ENCODE measurements at places on chromosomes 12 and 14.

GRCh38 chr14:96149131-96149530 is 55.5 kb upstream of the BDKRB2 start:
- DNase-seq = no peak

- no peak for DNase-seq
Observed at GRCh38 chr12:54448344-54448743, 25.1 kb downstream of the GTSF1 start.

DNA sequence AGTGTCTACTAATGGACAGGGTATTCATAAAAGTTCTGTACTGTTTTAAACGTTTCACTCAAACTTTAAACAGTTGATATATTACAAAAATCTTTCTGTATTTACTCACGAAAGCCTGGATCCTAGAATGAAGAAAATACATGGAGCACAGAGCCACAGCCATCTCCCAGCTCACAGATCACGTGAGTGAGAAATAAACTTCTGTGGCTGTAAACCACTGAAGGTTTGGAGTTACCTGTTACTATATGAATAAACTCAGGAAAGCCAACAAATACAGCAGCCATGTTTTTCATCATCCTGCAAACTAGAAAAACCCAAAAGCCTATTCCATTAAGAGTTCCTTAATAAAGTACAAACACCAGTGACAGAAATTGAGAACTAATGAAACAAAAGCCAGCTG is 867 bp upstream of the TDG start:
- DNase-seq = no peak

- no peak for DNase-seq
Observed at GRCh38 chr12:109710747-109711595, 2.7 kb upstream of the FAM222A start.

DNA sequence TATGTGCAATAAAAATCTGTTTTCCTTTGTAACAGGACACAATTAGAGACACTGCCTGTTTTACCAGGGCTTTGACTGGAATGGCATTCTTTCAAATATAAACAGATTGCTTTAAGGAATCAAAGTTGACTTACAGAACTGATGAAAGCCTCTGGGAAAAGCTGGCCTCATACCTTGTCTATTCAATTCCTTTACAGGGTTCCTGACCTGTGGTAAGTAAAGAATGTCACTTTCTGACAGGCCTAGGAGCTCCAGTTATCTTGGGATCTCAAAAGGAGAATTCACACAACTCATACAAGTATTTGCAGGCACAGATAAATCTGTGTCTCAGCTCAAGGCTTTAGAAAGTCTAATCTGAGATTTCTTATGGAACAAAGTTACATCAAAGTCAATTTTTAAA is 88.4 kb downstream of the BCAT1 start:
- peak; percentile 44 for DNase-seq

- DNase-seq = peak; percentile 16
Observed at GRCh38 chr14:99430491-99430890, 50.2 kb downstream of the SETD3 start.

DNA sequence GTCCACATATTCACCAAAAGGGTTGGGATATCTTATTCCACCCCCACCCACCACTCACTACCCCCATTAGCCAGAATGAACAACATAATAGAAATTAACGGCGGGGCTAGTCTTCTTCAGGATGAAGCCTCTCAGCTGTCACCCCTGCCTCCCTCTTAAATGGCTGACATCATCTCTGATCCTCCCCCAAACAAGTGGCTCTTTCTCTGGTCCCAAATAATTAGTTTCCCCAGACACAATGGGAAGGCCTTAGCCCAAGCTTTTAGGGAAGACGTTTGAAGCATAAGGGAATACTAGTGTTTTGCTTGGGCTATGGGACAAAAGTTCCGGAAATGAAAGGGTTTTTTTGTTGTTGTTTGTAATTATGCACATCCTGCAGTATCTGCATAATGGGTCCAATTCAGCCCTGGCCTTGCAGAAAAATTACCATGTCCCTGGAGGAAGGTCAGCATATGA is 13.8 kb downstream of the STON2 start:
- no peak for DNase-seq

DNA sequence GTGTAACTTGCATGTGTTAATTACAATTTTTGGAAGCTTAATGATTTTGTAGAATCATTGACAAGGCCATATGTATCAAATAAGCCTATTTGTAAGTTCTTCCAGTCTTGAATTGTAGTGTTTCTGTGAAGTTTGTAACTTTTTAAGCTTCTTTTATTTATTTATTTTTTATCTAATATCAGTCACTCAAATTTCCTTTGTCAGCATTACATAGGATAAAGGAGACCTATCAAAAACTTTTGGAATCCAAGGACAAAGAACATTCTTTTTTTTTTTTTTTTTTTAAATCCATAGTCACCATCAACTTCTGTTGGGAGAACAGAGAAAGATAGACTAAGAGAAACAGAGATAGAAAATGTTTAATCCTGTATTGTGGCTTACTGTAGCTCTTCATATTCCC is 36.4 kb downstream of the DIP2B start:
- DNase-seq = no peak

DNA sequence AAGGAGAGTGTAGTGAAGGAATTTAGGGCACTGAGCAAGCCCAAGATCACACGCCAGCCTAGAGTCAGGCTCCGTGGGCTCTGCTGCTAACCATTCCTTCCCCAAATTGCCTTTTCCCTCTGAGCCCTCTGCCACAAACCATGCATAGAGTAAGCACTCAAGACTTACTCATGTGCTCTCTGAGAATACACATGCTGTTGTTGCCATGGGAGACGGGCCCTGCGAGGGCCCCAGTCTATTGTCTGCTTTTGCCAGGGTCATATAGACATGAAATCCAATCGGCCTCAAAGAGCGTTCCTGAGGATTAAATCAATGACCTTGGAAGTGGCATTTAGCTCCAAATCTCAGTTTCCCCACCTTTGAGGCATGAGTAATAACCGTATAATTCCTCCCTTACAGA is 48.7 kb upstream of the WSCD2 start:
- no peak for DNase-seq

GRCh38 chr14:86815341-86815740 is 1177.6 kb downstream of the GALC start:
- DNase-seq = peak; percentile 3

GRCh38 chr14:80977221-80977620 is 21.8 kb downstream of the TSHR start:
- DNase-seq = no peak

- no peak for DNase-seq
Observed at GRCh38 chr14:25803386-25804018, 753.6 kb upstream of the STXBP6 start.

DNA sequence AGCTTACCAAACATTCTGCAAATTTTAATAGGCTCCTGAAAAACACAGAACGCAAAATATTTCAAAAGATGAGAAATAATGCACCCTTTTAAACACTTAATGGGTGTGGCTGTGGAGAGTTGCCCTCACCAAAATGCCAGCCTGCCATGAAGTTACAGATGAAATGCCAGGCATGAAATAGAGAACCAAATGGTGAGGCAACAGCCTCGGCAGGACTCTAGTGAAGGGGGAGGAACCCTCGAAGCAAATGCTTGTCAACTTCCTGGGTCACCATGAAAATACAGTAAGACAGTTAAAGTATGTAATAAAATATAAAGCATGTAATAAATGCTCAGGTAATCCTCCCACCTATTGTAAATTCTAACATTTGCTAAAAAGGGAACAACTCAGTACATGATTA is 24.1 kb downstream of the DUSP16 start:
- no peak for DNase-seq

- no peak for DNase-seq
Observed at GRCh38 chr14:52377940-52378339, 63.8 kb downstream of the PTGER2 start.
